Testis (tissue), 5 donors: ENCODE measurements at places on chromosomes 2 and 18.

DNA sequence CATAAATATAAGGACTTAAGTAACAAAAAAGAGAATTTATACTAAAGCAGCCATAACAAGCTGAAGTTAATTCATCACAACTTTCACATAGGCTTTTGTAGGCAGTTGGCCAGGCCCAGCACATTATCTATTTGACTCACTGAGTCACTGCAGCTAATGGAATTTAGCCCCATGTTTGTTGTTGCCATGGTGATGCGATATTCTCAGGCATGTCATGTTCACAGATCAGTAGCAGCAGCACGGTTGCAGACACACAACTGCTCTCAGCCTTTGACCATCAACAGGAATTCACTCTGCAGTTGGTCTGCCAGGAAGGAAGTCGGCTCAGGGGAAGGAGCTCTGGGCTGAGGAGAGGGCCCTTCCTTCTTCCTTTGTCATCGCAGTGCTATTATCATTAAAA, 639.8 kb downstream of the TMEM182 start:
- DNase-seq: no peak

- DNase-seq: no peak
Measured at GRCh38 chr2:216607277-216607560, 26.0 kb upstream of the IGFBP2 start.

DNA sequence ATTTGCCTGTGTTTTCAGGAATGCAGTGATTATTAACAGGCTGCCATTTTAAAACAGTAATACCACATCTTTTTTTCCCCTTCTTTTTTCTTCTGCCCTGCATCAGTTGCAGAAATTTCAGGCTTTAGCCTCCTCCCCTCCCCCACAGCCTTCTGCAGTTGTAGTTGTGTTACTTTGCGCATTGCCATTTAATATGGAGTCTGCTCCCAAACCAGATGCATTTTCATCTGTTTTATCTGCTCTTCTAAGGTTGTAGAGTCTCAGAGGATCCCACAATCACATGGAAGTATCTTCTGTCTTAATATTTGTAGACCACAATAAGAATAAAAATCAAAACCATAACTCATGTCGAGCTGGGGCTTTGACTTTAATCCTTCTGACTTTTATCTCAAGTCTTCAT, 3.8 kb downstream of the ASXL3 start:
- DNase-seq: peak; percentile 21

- DNase-seq: no peak
Measured at GRCh38 chr2:9646196-9647030, 15.6 kb upstream of the YWHAQ start.

DNA sequence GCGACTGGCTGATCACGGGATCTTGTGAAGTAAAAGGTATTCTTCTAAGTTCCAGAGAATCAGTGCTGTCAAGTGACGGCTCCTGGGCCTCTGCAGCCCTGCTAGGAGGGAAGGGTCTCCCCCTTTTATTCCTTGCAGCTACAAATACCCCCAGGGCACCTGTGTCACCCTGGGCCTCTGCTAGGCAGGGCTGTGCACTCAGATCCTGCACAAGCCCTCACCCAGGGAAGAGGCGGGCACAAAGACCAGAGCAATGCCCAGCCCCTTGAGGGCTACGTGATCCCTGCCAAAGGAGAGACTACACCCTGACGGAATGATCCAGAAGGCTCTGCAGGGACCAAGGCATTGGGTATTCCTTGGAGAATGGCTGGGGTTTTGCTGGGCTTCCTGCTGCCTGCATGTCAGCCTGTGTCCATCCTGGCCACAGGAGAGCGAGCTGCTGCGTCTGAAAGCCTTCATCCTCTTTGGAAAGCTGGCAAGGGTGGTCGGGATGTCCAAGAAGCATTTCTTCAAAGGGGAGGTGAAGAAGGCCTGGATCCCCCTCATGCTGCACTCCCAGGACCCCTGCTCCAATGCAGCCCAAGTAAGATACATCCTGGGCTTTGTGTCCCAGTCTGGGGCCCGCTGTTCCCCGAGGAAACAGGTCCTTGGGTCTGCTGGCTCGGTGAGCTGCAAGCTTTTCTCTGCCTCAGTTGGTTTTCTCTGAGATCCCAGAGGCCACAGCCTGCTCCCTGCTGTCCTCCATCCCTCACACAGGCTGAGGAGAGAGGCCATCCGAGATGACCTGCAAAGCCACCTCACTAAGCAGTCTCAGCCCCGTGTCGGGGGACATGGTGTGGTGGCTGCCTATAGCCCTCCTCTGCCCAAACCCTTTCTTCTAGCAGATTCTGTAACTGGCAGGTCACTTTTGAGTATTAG, 24.9 kb downstream of the HJURP start:
- no peak for DNase-seq

DNA sequence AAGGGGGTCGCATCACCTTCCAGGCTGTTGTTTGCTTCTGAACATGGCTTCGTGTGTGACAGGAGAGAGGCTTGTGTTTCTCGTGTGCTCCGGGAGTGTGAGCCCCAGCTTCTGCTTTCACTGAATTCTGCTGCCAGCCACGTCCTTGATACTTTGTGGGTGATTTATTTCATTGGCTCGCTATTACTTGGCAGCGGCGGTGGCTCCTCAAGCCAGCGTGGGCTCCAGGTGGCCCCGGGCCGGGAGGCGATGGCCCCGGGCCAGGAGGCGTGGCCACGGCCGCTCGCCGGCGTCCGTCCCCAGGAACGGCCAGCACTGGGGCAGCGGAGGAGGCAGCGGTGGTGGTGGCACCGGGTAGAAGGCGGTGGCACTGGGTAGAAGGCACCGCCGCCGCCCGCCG, 63.1 kb downstream of the NAPG start:
- no peak for DNase-seq

DNA sequence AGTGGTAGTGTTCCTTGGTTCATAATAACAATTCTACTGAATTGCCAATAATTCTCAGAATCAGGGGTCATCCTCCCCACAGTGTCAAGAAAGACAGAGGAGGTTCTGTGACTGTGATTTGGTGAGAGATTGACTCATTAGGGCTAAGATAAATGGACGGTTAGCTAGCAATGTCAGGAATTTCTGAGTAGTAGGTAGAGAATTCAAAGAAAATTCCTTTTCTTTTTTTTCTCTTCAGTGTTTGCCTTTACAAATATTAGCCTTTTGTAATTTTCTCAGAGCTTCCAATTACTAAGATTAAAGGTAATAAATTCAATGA, 16.8 kb upstream of the CRIM1 start:
- DNase-seq: no peak

- DNase-seq: no peak
Measured at GRCh38 chr18:5756823-5757222, 138.5 kb downstream of the TMEM200C start.

GRCh38 chr2:15173501-15173900, 387.6 kb downstream of the NBAS start:
- DNase-seq: no peak

GRCh38 chr18:36769611-36770314, 59.0 kb downstream of the TPGS2 start:
- DNase-seq: no peak

- DNase-seq: no peak
Measured at GRCh38 chr18:73551211-73551610, 596.4 kb downstream of the FBXO15 start.

GRCh38 chr2:73284296-73285158, at the start of gene FBXO41:
TSS of gene FBXO41 (minus strand) at chr2:73284478. CDS start at chr2:73269630, 14,848 bp downstream.
- DNase-seq: peak; percentile 59

DNA sequence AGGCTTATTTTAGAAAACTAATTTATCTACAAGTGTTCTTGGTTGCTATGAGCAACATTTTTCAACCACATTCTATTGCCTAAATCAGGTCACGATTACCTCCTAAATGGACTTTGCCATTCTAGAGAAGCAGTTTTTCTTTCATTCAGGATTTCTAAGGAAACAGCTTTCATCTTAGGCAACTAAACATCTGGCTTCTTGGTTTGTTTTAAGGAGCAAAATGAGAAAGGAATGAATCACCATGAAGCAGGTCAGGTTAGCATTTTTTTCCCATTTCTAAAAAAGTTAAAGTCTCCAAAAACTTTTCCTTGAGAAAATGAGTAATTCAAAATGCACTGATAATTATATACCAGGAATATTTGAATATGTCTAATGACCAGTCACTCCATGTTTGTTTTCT, 114.8 kb downstream of the GAREM1 start:
- DNase-seq: no peak

- DNase-seq: no peak
Measured at GRCh38 chr18:45962461-45962860, 4.7 kb downstream of the EPG5 start.

- no peak for DNase-seq
Measured at GRCh38 chr2:67219651-67220050, 177.5 kb upstream of the ETAA1 start.
